Activated T-helper 1 cell treated with anti-CD3 and anti-CD28 coated beads, Interleukin-2, amount 50 U/mL, for 16 hours (primary cell): ENCODE measurements at places on chromosomes 5 and 9.
A peak's percentile ranks its signal among the peaks of the same experiment; 100 is the strongest.

GRCh38 chr5:759111-759751, 25.3 kb downstream of the ZDHHC11B start:
- peak; percentile 44 for DNase-seq

DNA sequence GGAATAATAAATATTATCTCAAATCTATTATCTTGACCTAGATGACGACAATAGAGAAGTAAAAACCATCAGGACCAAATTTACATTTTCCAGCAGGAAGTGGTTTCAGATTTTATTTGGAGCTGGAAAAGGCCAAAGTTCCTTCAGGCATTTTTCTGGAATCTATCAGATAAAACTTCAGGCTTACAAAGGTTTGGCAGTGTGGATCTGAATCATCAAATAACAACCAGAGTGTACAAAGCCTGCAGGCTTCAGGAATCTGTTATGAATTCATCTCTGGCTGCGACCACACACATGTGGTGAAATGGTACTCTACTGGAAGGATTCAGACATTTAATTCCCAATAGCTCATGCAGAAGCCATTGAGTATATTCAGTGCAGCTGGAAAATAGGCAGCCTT, 726.4 kb upstream of the GRAMD2B start:
- DNase-seq: no peak

GRCh38 chr9:32442433-32442832, 58.0 kb downstream of the ACO1 start:
- DNase-seq: no peak

DNA sequence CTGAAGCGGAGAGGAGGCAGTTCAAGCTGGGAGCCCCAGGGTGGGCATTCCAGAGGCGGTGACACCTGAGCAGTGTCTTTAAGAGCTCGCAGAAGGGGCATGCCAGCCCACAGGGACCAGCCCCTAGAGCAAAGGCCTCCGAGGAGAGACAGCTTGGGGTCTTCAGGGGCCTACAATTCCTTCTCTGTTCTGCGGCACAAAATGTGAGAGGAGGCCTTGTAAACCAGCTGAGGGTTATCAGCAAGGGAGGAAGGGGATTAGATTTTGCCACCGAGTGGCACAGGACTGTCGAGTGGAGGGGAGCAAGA, 505 bp upstream of the SIGMAR1 start:
- no peak for DNase-seq

DNA sequence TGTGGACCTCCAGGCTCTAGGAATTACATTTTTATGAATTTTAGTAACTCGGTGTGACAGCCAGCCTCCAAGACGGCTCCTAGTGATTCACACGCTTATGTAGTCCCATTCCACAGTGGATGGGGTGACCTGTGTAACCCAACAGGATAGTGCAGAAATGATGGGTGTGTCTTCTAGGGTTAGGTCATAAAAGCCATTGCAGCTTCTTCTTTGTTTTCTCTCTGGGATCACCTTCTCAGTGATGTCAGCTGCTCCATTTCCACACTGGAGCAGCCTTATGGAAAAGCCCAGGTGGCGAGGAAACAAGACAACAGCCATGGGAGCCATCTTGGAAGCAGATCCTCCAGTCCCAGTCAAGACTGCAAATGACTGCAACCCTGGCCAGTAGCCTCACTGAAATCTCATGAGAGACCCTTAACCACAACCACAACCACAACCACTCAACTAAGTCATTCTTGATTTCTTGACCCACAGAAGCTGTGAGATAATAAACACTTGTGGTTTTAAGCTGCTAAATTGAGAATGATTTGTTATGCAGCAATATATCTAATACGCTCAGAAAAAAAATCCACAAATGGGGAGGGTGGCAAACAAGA, 5.1 kb upstream of the GNPDA1 start:
- DNase-seq: no peak

GRCh38 chr5:1141834-1142233, 30.0 kb upstream of the SLC12A7 start:
- no peak for DNase-seq

GRCh38 chr5:76908166-76908565, 44.7 kb upstream of the CRHBP start:
- no peak for DNase-seq

- DNase-seq: no peak
These were observed 6.2 kb upstream of the SLC1A3 start for GRCh38 chr5:36599986-36600779.

GRCh38 chr9:12584656-12585522, 108.3 kb upstream of the TYRP1 start:
- DNase-seq: no peak

DNA sequence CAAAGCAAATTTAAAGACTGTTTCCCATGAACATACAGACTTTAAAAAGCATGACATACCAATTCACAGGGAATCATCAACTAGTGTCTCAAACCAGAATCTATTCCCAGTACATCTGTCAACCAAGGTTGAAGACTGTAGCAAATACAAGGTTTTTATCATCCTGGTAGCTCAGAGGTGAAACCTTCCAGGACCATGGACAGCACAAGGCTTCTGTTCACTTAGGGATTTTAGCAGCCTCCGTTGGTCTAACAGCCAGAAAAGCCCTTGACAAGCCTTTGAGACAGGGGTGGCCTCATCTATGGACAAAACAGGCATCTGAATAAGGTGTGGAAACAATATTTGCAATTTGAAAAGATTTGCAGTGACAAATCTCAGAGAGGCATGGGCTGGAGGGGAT, 119.0 kb downstream of the TRIM32 start:
- no peak for DNase-seq

DNA sequence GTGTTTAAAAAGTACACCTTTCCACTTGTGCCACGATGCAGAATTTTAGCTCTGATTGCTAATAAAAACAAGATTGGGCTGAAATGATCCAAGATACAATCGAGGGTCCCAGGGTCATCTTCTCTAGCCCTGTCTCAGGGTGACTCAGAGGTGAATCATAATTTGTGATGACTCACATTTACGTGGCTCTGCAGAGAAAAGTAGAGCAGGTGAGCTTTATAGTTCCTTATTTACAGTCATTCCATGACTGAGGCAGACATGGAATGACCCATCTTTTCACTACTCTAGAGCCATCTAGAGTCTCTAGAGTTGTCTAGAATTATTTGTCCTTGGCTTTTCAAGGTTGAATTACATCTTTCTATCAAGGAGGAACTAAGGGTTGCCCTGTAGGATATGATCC, 155.2 kb downstream of the GAS1 start:
- no peak for DNase-seq

DNA sequence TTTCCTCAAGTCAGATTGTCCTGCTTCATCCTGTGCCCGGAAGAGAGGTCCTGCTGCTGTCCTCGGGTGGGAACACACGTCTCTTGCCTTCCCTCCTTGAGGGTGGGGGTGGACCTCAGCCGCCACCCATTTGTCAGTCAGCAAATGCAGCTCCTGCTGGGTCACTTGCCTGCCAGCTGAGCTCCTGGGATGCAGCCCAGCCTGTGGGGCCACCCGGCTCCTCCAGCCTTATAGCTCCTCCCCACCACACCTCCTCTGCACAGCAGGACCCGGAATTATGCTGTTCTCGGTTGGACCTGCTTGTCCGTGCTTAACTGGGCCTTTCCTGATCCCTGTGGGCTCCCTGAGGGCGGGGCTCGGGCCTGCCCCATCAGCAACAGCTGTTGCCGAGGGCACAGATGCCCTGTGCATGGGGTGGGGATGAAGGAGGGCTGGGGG, 52.7 kb downstream of the RXRA start:
- DNase-seq: no peak

- no peak for DNase-seq
These were observed 19.0 kb downstream of the STOM start for GRCh38 chr9:121350993-121351561.

DNA sequence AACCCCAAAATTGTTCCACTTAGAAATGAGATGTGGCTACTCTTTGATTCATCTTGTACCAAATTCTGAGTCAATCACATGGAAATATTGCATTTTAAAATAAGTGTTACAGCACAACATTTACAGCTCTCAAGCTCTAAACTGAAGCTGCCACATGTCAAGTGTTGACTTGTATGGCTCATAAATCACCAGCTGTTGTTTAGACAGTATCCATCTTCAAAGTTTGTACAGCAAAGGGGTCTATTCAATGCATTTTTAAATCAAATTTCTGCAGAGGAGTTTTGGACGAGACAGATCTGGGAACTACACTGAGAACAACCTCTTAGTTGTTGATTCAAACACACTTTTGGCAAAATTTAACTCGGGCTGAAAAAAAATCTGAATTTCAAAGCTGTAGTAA, 31.4 kb downstream of the CHSY3 start:
- no peak for DNase-seq

GRCh38 chr9:133826289-133827085, 88.3 kb upstream of the SARDH start:
- DNase-seq: no peak

DNA sequence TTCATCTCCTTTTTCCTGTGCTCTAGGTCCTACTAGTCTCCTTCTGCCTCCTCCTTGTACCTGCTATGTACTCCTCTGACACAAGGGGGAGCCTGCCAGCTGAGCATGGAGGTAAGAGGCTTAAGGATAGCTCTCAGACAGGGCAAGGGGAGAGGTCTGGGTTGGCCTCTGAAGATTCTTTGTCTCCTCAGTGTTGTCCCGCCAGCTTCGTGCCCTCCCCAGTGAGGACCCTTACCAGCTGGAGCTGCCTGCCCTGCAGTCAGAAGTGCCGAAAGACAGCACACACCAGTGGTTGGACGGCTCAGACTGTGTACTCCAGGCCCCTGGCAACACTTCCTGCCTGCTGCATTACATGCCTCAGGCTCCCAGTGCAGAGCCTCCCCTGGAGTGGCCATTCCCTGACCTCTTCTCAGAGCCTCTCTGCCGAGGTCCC, 3.8 kb downstream of the CREB3 start:
- DNase-seq: no peak

GRCh38 chr5:168553377-168554130, 24.4 kb downstream of the FBLL1 start:
- DNase-seq: no peak

GRCh38 chr9:124814164-124814535, 37.2 kb downstream of the OLFML2A start:
- DNase-seq: no peak

- DNase-seq: no peak
These were observed 85.7 kb upstream of the GRIA1 start for GRCh38 chr5:153404747-153405146.

DNA sequence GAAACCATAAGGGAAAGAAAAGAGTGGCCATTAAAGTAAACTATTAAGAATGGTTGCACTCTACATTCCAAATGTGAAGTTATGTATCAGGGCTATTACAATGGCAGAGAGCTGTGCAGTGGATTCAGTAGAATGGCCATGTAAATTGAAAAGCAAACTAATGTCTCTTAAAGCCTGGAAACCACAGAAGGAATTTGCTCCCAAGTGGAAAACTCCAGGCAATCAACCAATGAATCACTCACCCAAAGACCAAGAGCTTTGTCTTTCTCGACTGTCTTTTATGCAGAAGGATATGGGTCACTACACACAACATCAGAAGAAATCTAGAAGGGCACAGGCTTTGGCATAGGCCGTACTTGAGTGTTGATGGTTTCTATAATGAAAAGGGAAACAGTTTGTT, 114.9 kb downstream of the TLE1 start:
- DNase-seq: no peak

DNA sequence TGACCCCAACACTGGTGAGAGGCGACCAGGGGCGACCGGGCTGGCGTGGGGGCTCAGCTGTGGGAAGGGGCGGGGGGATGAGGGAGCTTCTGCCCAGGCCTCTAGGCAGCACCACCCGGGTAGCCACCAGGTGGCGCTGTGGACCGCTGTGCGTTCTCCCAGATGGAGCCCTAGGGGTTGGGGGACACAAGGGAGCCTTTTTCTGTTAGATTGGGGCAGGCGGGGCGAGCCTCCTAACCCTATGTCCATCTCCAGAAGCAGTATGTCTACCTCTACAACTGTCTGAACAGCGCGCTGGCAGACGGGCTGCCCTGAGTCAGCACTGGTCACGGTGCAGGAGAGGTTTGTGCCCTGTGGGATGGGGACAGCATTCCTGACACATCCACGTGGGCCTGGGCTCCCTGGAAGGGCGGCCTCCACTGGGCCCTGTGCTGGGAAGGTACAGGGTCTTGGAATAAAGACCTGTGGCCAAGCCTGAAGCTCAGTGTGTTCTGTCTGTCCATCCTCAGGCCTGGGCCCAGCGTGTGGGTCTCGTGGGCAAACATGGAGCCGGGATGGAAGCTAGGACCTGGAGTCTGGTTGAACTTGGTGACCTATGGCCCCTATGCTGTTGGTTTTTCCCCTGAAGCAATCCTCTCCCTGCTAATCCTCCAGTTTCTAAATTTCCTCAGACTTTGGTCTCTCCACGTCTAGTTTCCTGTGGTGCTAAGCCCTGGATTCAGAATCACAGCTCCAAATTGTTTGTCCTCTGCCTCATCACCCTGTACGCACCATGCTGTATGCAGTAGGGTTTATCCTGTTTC, 23.1 kb upstream of the SPTLC1 start:
- peak; percentile 48 for DNase-seq

GRCh38 chr5:61732796-61733195, 400.7 kb downstream of the ZSWIM6 start:
- no peak for DNase-seq

- no peak for DNase-seq
These were observed 116.5 kb downstream of the BRINP1 start for GRCh38 chr9:119252671-119253299.

DNA sequence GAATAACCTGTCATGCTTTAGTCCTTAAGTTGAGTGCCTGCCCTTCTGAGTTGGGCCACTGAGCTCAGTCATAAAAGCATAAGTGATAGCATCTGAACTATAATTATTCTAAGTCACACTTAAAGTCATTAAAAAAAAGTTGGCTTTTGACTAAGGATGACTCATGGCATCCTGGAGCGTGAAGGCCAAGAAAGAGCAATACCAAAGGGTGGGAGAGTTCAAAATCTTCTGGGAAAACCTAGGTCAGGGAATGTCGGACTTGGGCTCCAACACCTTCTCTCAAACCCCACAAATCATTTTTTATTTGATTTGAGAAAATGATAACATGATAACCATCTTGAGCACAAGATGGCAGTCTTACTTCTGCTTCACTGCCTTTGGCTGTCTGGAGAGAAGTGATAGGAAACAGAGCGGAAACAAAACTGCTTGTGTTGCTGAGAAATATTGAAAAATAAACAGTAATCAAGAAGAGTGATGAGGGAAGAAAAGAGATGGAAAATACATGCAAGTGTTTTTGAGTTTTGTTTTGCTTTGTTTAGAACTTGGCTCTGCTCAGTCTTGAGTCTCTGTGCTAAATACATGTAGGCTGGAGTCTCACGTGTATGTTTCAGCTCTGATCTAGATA, 16.9 kb upstream of the NTRK2 start:
- no peak for DNase-seq

DNA sequence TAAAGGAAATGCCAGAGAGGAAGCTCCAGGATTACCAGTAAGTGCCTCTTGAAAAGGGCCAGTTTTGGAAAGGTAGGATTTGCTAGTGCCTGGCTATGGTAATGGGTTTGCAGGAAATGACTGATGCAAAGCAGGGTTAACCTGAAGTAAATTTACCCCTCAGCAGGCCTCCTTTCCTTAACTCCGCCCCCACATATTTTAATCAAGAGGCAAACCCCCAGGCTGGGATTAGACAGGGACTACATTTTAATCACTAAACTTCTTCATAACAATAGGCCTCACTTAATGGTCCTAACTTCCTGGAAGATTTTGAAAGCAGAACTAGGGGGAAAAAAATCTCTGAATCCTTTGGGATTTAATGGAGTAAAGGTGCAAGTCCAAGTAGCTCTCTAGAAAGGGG, 10.2 kb upstream of the SLC1A3 start:
- no peak for DNase-seq
